CD4-positive, alpha-beta T cell (primary cell): ENCODE measurements at places on chromosomes 16 and 17. TPM values are rescaled to one million over a fixed set of nuclear protein-coding genes. Genes with fewer than 3 reads are reported as not detected.

PDP2 gene
- total RNA-seq = 5.9 TPM

DNA sequence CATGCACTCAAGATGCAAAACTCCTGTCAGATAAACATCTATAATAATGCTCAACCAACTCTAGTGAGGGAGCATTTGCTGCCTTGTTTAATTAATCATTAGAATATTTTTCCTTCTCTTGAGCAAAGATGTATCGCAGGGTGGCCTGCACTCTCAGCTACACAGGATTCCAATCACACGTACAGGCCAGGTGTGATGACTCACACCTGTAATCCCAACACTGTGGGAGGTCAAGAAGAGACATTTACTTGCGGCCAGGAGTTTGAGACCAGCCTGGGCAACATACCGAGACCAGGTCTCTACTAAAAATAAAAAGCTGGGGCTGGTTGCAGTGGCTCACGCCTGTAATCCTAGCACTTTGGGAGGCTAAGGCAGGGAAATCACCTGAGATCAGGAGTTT, 49.1 kb downstream of the ARHGAP17 start:
- peaks cover 76% of the 10 kb centered on the region for H3K36me3 ChIP-seq
- no peak for DNase-seq
- H3K4me3 ChIP-seq = no peak overlapping the region

- H3K27ac ChIP-seq = no peak overlapping the region
- H3K27me3 ChIP-seq = no peaks in the 10 kb centered on the region
- H3K4me1 ChIP-seq = peaks cover 51% of the 10 kb centered on the region
- H3K4me3 ChIP-seq = no peak overlapping the region
These were observed 603 bp upstream of the TMEM95 start for GRCh38 chr17:7354262-7354843.

DNA sequence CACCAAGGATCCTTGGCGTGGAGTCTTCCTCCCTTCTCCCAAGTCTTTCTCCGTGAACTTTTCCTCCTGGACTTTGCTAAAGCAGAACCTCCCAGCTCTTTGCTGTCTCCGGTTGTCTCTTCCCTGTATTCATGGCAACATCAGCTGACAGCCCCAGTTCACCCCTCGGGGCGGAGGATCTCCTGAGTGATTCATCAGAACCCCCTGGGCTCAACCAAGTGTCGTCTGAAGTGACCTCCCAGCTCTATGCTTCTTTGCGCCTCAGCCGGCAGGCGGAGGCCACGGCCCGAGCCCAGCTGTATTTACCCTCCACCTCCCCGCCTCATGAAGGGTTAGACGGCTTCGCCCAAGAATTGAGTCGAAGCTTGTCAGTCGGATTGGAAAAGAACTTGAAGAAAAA, 943 bp downstream of the CNTROB start:
- H3K4me1 ChIP-seq = peaks cover 40% of the 10 kb centered on the region
- no peak overlapping the region for H3K27ac ChIP-seq
- peaks cover 25% of the 10 kb centered on the region for H3K36me3 ChIP-seq
- no peaks in the 10 kb centered on the region for H3K27me3 ChIP-seq

DNA sequence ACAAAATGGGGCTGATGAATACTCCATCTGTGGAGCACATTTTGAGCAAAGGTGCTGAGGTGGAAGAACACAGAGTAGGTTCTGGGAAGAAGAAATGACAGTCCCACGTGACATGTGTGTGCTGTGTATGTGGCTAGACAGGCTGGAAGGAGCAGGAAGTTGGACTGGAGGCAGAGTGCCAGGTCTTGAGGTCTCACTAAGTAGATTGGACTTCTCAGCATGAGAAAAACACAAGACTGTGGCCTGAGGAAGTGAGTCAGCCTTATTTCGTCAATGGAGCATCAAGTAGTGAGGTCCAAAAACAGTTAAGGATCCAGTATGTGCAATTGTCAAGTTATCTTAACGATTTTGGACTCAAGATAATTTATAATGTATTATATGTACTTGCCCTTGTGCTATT, 736.5 kb downstream of the KCNJ2 start:
- H3K27ac ChIP-seq = no peak overlapping the region
- H3K4me1 ChIP-seq = no peaks in the 10 kb centered on the region
- H3K36me3 ChIP-seq = no peaks in the 10 kb centered on the region
- no peak for DNase-seq

- H3K4me1 ChIP-seq = no peaks in the 10 kb centered on the region
- H3K27ac ChIP-seq = no peak overlapping the region
- H3K27me3 ChIP-seq = peaks cover 3% of the 10 kb centered on the region
- no peaks in the 10 kb centered on the region for H3K36me3 ChIP-seq
- no peak overlapping the region for H3K4me3 ChIP-seq
These were observed 43.4 kb upstream of the CRHR1 start for GRCh38 chr17:45740553-45741330.

WDR81 gene
- total RNA-seq = 25.0 TPM

- H3K27me3 ChIP-seq = no peaks in the 10 kb centered on the region
- no peak overlapping the region for H3K27ac ChIP-seq
- H3K4me1 ChIP-seq = no peaks in the 10 kb centered on the region
- H3K36me3 ChIP-seq = peaks cover 64% of the 10 kb centered on the region
These were observed 46.3 kb downstream of the SNX11 start for GRCh38 chr17:48153691-48154358.

- H3K4me3 ChIP-seq = no peak overlapping the region
- no peak overlapping the region for H3K27ac ChIP-seq
- DNase-seq = no peak
These were observed 207.2 kb downstream of the C16orf78 start for GRCh38 chr16:49580751-49581303.

- no peak overlapping the region for H3K27ac ChIP-seq
- DNase-seq = no peak
These were observed 6.2 kb upstream of the CRYBA1 start for GRCh38 chr17:29240477-29240876.
